ENCODE measurements at places on chromosomes 3 and 15.
A peak's percentile ranks its signal among the peaks of the same experiment; 100 is the strongest.

DNA sequence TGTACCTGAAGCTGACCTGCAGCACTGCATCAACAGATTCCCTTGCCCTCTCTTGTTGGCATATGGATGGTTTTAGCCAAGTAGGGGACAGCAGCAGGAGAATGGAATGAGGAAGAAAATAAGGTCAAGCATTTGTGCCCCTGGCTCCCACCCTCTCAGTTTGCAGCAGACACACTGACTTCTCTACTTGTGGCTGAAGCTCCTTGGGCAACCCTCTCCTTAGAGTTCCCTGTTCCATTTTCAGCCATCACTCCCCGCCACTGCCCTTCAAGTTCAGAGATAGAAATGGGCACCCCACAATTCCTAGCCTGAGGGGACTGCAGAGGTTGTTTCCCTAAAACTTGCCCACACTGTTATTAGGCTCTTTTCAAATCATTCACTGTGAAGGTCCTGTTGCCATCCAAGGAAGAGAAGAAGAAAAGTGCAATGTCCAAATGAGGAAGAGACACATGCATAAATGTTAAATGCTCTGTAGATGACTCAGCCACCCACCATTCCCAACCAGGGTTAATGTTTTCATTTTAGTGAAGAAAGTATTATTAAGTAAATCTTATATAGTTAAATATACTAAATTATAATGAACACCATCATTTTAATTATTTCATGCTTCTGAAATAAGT lies 295.9 kb upstream of the UBE2E2 start:
- no peak for DNase-seq

GRCh38 chr3:23740517-23740965 lies 65.2 kb upstream of the UBE2E1 start:
- DNase-seq = peak; percentile 54

GRCh38 chr15:87689716-87690115 lies 566.8 kb downstream of the NTRK3 start:
- DNase-seq = no peak

GRCh38 chr15:80778964-80779657 lies at the start of gene CEMIP:
TSS of gene CEMIP (plus strand) at chr15:80779370. CDS start at chr15:80873880, 94,510 bp downstream.
- peak; percentile 80 for DNase-seq

DNA sequence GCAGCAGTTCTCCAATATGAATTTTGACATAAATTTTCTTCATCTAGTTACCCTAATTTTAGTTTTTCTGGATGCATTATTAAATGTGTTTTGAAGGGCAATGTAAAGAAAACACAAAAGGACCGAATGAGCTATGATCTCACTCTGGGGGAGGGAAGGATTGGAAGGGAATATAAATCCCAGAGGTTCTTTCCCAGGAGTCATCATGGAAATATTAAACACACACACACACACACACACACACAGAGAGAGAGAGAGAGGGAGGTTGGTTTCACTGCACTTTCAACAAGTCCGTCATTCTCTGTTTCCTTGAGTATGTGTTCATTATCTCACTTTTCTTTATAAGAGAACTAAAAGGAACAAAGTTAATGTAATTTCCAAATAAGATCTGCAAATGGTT lies 70.7 kb upstream of the DCBLD2 start:
- DNase-seq = no peak

DNA sequence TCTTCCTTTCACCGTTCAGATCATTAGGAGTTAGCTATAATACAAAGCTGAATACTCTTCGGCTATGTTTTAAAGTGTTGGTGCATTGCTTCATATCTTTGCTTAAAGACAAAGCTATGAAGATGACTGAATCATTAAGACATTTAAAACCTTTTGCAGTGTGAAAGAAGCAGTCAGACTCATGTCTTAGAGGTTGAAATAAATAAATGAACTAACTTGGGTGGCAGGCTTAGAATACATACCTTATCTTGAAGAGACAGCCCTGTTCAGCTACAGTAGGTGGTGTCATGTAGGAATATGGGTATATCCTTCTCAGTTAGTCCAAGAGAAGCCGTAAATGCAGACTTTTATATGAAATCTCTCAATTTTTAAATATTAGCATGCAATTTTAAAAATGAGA lies 63.4 kb downstream of the OPA1 start:
- peak; percentile 82 for DNase-seq

GRCh38 chr3:117844676-117845075 lies 1135.1 kb downstream of the TUSC7 start:
- DNase-seq = no peak

- DNase-seq = peak; percentile 79
These were observed 2.0 kb downstream of the B2M start for GRCh38 chr15:44713006-44713966.

- DNase-seq = no peak
These were observed 176.8 kb downstream of the TUSC7 start for GRCh38 chr3:116886202-116886893.

- peak; percentile 26 for DNase-seq
These were observed 122.7 kb upstream of the IGF1R start for GRCh38 chr15:98525661-98526001.

GRCh38 chr15:32844118-32844711 lies 126.4 kb downstream of the GREM1 start:
- peak; percentile 55 for DNase-seq
